ENCODE measurements at places on chromosomes 3 and 15.

DNA sequence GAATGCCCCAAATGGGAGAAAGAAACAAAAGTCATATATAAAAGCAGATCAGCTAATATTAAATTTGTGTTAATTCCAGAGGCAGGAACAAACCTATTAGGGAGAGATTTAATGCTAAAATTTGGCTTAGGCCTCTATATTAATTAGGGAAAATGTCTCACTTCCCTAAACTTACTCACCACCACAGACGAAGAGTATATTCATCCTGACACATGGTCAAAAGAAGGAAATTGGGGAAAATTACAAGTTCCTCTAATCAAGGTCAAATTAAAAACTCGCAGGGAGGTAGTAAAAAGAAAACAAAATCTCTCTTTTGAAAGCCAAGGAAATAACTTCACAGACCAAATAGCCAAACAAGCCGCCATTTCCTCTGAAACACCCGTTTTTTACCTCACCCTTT is 32.2 kb downstream of the GRM2 start:
- DNase-seq, result no peak

- no peak for DNase-seq
Measured at GRCh38 chr15:60012695-60013094, 8.6 kb downstream of the FOXB1 start.

DNA sequence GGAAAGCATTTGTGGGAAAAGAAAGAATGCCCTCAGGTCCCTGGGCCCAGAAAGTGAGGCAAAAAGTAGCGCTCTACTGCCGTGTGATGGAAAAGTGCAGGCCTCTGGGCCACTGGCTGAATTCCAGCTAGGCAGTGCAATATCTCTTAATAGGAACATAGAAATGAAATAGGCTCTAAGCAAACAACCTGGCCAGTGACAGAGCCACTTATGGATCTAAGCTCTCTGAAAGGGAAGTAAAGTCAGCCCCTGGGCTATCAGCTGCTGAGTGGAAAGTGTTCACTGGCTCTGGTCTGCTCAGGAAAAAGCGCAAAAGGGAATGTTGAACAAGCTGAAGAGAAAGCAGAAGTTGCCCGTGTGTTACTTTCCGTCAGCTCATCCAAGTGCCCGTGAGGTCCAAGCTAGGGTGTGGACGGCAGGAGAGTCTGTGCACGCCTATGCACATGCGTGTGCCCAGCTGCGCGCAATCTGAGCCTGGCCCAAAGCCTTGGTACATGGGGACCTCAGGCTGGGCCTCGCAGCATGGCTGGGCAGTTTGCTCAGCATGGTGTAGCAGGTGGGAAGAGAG is 74.0 kb upstream of the RAD18 start:
- no peak for DNase-seq

GRCh38 chr3:79297245-79297960 is 470.4 kb downstream of the ROBO1 start:
- no peak for DNase-seq

DNA sequence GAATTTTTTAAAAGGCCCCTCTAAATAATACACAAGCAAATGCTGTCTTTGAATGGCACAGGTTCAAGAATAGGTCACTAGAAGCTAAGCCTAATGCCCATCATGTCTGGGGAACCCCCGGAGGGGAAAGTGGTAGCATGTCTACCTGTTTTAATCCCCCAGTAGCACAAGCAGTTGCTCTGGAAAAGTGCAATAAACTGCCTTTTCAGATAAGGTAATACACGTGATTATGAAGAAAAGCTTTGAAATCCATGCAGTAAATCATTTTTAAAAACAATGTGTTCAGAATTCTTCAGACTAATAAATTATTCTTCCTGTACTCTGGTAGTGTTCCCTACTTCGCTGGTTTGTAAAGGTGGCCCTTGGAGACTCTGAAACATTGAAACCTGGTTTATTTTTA is 922.2 kb downstream of the ROBO1 start:
- DNase-seq, result no peak

- no peak for DNase-seq
Measured at GRCh38 chr3:58731673-58732072, 65.1 kb upstream of the FAM3D start.

- DNase-seq, result no peak
Measured at GRCh38 chr3:4828279-4829030, 150.8 kb upstream of the BHLHE40 start.

DNA sequence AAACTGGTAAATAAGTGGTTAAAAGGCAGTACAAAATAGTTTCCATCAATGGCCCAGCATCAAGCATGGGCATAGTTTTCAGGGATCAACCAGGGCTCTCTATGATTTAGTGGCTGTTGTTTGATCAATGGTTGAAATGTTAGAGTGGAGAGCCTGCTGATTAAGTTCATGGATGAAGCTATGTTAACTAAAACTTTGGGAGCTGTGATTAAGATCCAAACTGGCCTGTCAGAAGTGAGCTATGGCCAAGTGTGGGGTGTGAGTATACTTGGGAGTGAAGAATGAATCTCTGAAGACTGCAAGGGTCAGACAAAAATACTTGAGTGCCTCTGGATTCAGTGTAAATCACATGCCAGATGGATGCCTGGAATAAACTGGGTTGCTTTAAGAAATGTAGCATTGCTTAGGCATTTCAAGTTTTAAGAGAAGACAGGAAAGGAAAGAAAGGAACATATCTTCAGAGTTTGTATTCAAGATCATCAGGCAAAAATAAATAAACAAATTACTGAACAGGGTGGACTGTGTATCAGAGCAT is 422.2 kb upstream of the ADAMTS9 start:
- no peak for DNase-seq

DNA sequence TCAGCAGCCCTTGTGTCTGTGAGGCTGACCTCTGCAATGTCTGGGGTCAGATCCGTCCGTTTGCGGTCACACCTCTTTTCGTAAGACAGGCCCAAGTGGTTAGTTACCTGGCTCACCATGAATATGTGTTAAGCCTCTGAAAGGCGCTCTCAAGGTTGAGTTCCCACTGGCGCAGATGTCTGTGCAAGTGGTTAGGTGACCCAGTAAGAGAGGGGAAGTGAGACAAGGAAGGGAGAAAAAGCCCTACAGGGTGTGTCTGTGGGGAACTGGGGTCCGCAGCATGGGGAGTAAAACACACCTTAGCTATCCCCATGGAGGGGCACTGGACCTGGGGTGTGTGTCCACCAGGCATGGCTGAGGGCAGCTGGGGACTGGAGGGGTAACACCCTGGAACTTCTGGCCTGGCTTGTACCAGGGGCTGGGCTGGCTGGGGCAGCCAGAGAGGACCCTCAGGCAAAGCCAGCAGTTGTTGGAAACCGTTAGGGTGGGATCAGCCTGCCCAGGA is 391.6 kb upstream of the PROK2 start:
- no peak for DNase-seq

- no peak for DNase-seq
Measured at GRCh38 chr3:171442184-171442583, 18.0 kb downstream of the TNIK start.

DNA sequence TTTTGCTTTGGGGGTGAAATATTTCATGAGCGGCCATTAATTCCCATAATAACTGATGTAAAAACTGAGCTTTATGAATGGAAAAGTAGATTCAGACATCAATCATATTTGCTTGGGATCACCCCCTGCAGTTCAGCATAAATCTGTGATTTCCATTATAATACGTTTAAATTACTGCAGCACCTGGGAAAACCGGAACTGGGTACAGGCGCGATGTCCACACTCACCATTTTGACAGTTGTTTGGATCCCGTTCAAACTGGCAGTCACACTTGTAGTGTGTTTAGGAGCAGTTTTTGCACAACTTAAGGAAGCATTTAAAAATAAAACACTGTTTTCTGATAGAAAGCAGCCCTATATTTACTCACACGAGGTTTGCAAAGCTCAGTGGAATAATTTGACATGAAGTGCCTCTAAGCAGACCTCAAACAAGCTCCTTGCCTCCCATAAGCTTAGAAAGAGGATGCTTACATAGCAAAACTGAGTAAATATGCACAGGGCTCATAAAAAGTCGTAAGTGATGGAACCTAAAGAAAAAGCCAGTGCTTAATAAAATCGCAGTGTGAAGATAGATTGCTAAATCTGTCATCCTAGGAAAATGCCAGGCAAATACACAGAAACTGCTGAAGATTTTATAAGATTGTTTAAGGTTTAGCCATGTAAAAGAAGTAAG is 377.6 kb downstream of the PTPRG start:
- no peak for DNase-seq

- DNase-seq, result no peak
Measured at GRCh38 chr3:155629556-155629955, 115.3 kb downstream of the PLCH1 start.
